ENCODE measurements at places on chromosomes 2 and 18. TPM values are rescaled to one million over a fixed set of nuclear protein-coding genes. Genes with fewer than 3 reads are reported as not detected.

The TXNDC2 gene
- total RNA-seq, result not detected

The SULT1C4 gene
- 0.52 TPM for total RNA-seq

The GBX2 gene
- total RNA-seq, result not detected

The RAB12 gene
- total RNA-seq, result 91.4 TPM

The WDR35 gene
- total RNA-seq, result 3.7 TPM

The LIMS3 gene
- total RNA-seq, result 5.7 TPM

The CXCR1 gene
- 0.79 TPM for total RNA-seq

The RTTN gene
- 4.7 TPM for total RNA-seq

The TEX44 gene
- total RNA-seq, result not detected

The CDH7 gene
- total RNA-seq, result not detected

DNA sequence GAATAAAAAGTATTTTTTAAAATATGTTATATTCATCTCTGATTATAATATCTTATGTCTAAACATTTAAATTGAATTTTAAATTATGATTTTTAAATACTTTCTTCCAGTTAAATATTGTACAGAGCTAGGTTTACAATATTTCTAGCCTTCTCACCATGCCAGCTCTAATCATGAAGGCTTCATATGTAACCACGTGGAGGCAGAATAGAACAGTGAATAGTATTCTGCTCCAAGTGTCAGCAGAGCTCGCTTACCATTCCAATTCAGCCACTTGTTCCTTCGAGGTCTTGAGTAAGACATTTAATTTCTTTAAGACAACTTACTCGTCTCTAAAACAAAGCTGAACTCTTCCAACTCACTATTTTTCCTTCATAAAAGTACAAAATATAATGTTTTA lies 871.8 kb downstream of the SUCLG1 start:
- no peaks in the 10 kb centered on the region for H3K27me3 ChIP-seq
- no peak overlapping the region for H3K27ac ChIP-seq
- no peak overlapping the region for H3K4me3 ChIP-seq
- no peak for DNase-seq

GRCh38 chr18:73690222-73690621 lies 457.4 kb downstream of the FBXO15 start:
- no peaks in the 10 kb centered on the region for H3K27me3 ChIP-seq
- no peaks in the 10 kb centered on the region for H3K4me1 ChIP-seq
- no peak overlapping the region for H3K27ac ChIP-seq
- H3K36me3 ChIP-seq, result no peaks in the 10 kb centered on the region

DNA sequence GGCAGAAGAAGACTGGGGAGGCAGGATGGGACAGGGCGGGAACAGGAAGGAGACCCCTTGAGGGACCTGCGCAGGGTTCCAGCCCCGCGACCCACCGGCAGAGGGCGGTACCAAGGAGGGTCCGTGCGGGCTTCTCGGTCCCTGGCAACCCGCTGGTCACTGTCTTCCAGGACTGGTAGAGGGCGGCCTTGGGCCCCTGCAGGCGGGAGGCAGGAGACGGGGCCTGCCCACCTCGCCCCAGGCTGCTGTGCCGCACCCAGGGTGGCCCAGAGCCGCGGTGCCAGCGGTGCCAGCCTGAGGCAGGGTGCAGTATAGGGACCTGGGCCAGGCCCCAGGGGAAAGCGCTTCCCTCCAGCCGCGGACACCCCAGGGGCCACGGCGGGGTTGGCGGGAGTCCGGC lies 34.5 kb downstream of the NEURL3 start:
- no peak overlapping the region for H3K27ac ChIP-seq
- no peaks in the 10 kb centered on the region for H3K36me3 ChIP-seq
- peak overlapping the region; percentile 53 for H3K4me3 ChIP-seq
- peak; percentile 61 for DNase-seq
- H3K27me3 ChIP-seq, result peaks cover 6% of the 10 kb centered on the region

- no peak overlapping the region for H3K4me3 ChIP-seq
- H3K36me3 ChIP-seq, result no peaks in the 10 kb centered on the region
- H3K27ac ChIP-seq, result no peak overlapping the region
- no peaks in the 10 kb centered on the region for H3K27me3 ChIP-seq
Observed at GRCh38 chr2:20582600-20583221, 68.2 kb downstream of the HS1BP3 start.

DNA sequence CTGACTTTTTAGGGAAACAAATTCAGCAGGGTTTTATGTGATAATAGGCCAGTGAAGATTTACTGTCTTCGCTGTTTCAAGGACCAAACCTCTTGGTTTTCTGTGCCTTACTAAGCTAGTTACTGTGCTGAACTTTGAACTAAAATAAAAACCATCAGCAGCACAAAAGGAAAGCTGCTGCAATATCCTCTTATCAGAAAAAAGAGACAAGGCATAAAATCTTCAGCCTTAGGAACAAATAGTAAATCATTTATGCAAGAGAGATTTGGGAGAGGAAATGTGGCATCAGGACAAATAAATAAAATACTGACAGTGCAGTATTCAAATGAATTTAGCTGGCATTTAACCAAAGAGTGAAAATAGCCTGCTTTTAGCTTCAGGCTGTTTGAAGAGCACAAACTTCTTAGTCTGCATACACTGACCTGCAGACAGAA lies 64.1 kb upstream of the EHBP1 start:
- no peaks in the 10 kb centered on the region for H3K36me3 ChIP-seq
- no peak for DNase-seq
- no peaks in the 10 kb centered on the region for H3K27me3 ChIP-seq

DNA sequence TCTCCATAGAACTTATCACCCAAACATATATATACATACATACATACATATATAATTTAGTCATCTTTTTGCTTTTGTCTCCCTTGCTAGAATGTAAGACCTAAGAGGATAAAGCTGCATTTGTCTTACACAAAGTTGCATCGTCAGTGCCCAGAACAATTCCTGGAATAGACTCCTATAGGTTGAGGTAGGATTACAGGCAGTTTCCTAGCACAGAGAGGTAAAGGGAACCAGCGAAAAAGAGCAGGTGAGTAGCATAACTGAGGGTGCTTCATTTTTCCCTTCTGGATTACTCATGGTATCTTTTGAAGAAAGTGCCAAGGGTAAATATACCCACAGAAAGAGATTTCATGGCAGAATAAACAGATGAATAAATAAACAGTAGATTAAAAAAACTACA lies 68.1 kb upstream of the AMMECR1L start:
- H3K27me3 ChIP-seq, result no peaks in the 10 kb centered on the region
- DNase-seq, result no peak
- no peak overlapping the region for H3K4me3 ChIP-seq
- H3K27ac ChIP-seq, result peak overlapping the region; percentile 52
- peaks cover 62% of the 10 kb centered on the region for H3K36me3 ChIP-seq
- peaks cover 19% of the 10 kb centered on the region for H3K4me1 ChIP-seq

DNA sequence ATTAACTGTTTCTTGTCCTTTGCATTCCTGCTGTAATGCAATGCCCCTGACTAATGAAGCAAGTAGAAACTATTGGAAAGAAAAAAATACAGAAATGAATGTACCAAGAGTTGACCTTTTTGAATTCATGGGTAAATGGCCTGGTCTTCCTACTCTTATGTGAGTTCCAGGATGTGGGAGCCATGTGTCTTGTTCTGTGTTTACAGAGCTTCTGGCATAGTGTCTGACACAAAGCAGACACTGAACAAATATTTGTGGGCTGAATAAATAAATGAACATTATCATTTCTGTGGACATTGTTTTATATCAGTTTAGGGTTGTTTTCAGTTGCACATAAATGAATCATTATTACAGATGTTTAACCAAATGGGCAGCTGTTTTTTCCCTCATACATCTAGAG lies 155.5 kb downstream of the CD8B2 start:
- H3K27ac ChIP-seq, result no peak overlapping the region
- H3K36me3 ChIP-seq, result no peaks in the 10 kb centered on the region
- H3K4me3 ChIP-seq, result no peak overlapping the region
- DNase-seq, result no peak

GRCh38 chr18:53749766-53750165 lies 474.7 kb downstream of the MBD2 start:
- no peak for DNase-seq
- H3K27ac ChIP-seq, result no peak overlapping the region
- H3K4me3 ChIP-seq, result no peak overlapping the region

DNA sequence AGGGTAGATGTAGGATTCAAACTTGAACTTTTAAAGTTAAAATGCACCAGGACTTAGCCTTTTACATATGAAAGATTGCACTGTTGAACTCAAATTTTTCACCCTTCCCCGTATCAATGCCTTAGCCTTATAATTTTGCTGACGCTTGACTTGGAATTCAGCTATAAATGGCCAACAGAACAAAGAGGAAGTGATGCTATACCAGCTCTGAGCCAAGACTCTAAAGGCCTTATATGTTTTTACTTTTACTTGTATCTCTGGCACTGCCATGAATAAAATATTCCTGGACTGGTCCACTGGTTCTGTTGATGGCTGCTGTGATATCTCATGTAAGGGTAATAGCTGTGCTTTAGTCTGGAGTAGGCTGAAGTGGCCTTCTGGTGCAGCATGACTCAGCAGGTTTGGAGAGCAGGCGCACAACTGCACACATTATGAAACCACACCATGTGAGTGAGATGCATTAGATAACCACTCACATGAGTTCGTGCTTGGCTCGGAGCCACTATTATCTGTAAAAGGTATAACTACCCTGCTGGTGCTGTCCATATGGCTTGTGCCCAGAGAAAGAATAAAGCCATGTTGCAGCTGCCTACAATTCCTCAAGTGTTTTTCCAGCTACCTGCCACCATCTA lies 8.4 kb upstream of the IER3IP1 start:
- no peak overlapping the region for H3K27ac ChIP-seq
- no peak for DNase-seq
- no peak overlapping the region for H3K4me3 ChIP-seq
- no peaks in the 10 kb centered on the region for H3K4me1 ChIP-seq

GRCh38 chr2:63406641-63407040 lies 181.6 kb downstream of the WDPCP start:
- no peaks in the 10 kb centered on the region for H3K27me3 ChIP-seq
- H3K27ac ChIP-seq, result no peak overlapping the region
- no peaks in the 10 kb centered on the region for H3K4me1 ChIP-seq
- peaks cover 10% of the 10 kb centered on the region for H3K36me3 ChIP-seq

- H3K27ac ChIP-seq, result no peak overlapping the region
- no peak overlapping the region for H3K4me3 ChIP-seq
- no peaks in the 10 kb centered on the region for H3K4me1 ChIP-seq
Observed at GRCh38 chr2:227607941-227608340, 6.7 kb downstream of the SCYGR3 start.

DNA sequence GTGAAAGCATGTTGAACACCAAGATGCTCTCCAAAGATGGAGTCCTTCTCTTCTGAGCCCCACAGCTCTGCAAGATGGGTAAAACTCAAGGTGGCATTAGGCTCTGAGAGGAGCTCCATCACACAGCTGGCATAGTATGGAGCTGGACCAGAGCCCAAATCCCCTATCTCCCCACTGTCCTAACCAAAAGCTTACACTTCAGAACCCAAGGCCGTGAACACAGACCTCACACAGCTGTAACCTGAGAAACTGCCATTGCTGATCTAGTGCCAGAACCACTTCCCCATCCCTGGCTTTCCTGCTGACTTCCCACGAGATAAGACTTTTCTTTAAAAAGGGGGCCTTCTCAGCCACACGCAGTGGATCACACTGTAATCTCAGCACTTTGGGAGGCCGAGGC lies 25.0 kb downstream of the TTC32 start:
- H3K4me3 ChIP-seq, result no peak overlapping the region
- H3K4me1 ChIP-seq, result no peaks in the 10 kb centered on the region
- H3K27ac ChIP-seq, result no peak overlapping the region

DNA sequence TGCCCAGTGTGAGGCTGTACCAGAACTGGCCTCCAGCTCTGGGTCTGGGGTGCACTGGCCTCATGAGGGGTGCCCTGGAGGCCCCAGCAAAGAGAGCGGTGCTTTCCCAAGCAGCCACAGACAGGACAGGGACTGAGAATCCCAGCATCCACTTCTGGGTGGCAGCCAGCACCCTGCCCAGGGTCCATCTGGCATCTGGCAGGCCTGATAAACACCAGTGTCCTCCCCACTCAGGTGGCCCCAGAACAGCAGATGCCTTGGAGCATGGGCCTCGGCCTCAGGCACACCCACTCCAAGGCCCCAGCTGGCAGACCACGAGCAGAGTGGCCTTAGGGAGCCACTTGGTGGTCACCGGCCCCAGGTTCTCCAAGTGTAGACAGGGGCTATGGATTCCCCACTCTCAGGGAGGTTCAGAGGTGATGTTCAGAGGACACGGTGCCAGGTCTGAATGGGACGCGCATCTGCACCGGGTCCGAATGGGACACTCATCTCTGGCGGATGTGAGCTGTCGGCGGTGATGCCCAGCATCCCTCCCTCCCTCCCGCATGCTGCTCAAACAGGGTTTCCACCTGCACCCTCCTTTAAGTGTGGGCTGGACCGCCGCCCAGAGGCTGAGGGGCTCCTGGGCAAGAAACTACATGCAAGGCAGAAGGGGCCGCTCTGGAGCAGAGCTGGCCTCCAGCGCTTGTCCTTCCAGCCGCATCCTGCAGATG lies 82.2 kb upstream of the GPC1 start:
- no peak overlapping the region for H3K27ac ChIP-seq
- no peak overlapping the region for H3K4me3 ChIP-seq
- no peak for DNase-seq
- H3K36me3 ChIP-seq, result no peaks in the 10 kb centered on the region

DNA sequence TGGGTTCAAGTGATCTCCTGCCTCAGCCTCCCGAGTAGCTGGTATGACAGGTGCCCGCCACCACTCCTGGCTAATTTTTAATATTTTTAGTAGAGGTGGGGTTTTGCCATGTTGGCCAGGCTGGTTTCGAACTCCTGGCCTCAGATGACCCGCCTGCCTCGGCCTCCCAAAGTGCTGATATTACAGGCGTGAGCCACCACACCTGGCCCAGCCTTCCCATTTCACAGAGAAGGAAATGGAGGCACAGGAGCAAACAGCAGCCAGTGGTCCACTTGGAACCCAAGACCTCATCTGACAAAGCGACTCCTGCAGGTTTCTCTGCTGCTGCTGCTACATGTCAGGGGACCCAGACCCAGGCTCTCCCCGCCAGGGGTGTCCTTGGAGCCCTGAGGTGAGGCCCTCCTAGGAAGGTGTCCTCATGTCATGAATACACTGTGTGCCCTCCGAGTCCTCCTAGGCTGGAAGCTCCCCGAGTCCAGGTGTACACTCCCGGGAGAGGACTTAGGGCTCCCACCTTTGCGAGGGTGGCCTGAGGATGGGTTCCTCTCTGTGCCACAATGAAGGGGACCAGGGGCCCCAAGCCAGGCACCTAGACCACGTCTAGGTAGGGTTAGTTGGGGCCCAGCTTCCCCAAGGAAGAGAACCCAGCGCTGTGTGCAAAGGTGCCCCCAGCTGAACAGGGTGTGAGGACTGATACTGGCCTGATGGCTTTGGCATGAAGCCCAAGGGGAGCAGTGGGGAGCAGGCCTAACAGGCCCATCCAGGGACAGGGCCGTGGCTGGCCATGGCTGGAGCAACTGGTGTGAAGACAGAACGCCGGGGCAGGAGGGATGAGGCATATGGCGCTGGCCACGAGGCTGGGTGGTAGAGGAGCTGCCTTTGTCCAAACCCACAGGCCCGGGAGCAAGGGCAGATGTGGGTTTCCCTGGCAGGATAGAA lies 56.1 kb downstream of the HS6ST1 start:
- H3K4me1 ChIP-seq, result no peaks in the 10 kb centered on the region
- no peak overlapping the region for H3K4me3 ChIP-seq
- no peak for DNase-seq
- H3K36me3 ChIP-seq, result peaks cover 4% of the 10 kb centered on the region
- H3K27ac ChIP-seq, result no peak overlapping the region

Measured in psoas muscle (tissue), 8 donors.